ENCODE measurements at places on chromosomes 2 and 18.

GRCh38 chr2:64228918-64229317, 84.7 kb upstream of the PELI1 start:
- no peak for DNase-seq

DNA sequence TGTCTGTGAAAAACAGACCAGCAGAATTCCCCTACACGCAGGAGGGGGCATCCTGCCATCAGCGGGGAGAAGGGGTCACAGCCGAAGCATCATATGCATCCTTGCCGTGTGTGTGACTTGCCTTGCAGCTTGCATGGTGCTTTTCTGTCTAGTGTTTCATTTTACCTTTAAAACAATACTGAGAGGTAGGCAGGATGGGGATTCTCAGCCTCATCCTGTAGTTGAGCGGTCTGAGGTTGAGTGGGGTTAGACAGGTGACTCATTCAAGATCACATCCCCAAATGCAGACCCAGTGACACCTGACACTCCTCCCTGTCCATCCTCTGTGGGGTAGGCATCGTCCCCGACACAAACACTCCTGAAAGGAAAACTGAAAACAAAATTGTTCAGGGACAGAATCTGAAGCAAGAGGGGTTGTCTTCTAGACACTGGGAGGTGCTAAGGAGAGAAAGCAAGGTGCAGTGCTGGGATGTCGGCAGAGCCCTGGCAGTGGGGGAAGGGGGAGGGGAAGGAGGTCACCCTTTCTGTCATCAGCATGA, 7.9 kb downstream of the ARL4C start:
- peak; percentile 53 for DNase-seq

- DNase-seq, result no peak
Observed at GRCh38 chr2:96344011-96344410, 8.4 kb downstream of the NCAPH start.

DNA sequence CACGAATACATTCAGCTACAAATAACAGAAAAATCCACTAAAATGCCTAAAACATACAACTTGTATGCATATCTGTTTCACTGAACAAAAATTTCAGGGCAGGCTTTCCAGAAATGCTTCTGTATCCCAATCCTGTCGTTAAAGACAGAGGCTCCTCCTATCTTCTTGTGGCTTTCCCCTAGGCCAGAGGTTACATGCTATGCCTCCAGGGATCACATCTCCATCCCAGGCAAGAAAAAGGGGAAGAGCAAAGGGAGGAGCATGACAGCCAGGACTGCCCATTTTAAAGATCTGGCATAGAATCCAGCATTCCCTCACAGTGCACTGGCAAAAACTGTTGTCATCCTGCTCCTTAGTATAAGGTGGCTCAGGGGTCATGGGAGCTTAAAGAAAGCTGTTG, 268.7 kb upstream of the SETBP1 start:
- DNase-seq, result no peak

DNA sequence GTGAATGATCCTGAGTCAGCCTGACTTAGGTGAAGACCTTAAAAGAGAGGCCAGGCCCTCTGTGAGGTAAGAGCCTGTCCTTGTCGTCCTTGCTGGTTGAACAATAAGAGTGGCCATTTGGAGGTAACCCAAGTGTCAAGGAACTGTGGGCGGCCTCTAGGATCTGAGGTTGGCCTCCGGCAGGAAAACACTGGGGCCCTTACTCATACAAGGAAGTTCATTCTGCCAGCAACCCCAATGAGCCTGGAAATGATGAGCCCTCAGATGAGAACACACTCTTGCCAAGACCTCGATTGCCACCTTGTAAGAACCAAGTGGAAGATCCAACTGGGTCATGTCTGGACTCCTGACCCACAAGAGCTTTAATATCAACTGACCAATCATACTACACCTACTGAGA, 95.5 kb upstream of the LRATD1 start:
- DNase-seq, result no peak

- DNase-seq, result no peak
Observed at GRCh38 chr18:48136051-48136826, 205.8 kb upstream of the SMAD2 start.

All from activated CD8-positive, alpha-beta memory T cell treated with anti-CD3 and anti-CD28 coated beads for 4 hours (primary cell).